AG04450 (cell line): ENCODE measurements at places on chromosomes 6 and 20.
A peak's percentile ranks its signal among the peaks of the same experiment; 100 is the strongest.

GRCh38 chr6:16320533-16321340, 82.3 kb downstream of the GMPR start:
- DNase-seq, result peak; percentile 60

DNA sequence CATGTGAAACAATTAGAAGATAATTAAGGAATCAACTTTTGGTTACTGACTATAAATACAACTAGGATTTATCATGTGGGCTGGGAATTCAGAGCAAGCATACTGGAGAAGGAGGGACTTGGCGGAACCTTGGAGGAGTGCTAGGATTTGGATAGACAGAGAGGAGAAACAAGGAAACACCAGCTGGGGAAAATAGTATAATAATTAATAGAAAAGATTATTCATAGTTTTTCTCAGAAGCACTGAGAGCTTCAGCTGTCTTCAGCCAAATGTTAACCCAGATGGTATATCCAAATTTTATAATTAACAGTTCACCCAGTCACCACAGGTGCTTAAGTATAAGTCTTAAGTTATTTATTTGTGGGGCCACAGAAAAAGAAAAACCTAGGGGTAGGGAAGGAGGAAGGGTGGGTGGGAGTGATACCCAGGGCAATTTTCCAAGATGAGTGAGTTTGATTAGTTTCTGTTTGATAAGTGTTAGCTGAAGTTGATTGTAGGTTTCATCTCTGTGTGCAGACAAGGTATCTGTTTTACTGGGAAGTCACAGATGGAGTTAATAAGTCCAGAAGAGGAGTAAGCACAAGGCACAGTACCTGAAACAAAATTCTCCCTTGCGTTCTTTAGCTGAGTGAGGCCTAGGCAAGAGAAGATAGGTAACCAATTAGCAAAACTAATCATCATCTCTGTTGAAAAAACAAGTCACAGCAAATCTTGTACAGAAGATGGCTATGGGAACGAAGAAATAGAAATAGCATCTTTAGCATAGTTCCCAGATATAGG, 175.5 kb downstream of the TFAP2B start:
- DNase-seq, result no peak

DNA sequence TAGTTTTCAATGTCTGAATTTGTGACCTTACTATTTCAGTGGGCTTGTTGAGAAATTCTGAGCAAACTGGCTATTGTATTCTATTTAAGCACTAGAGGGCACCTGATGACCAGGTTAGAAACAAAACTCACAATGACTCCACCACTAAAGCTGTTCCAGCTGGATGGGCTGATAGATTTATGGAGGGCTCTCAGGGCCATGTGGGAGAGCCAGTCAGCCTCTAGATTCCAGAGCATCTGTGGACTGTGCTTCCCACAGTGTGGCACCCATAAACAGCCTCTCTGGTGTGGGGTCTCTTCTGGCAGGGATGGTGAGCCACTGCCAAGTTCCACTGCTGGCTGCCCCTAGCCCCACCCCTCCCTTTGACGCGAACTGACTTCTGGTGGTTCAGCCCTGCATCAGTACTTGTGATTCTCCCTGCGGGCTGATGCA, 29.2 kb downstream of the C6orf58 start:
- no peak for DNase-seq

DNA sequence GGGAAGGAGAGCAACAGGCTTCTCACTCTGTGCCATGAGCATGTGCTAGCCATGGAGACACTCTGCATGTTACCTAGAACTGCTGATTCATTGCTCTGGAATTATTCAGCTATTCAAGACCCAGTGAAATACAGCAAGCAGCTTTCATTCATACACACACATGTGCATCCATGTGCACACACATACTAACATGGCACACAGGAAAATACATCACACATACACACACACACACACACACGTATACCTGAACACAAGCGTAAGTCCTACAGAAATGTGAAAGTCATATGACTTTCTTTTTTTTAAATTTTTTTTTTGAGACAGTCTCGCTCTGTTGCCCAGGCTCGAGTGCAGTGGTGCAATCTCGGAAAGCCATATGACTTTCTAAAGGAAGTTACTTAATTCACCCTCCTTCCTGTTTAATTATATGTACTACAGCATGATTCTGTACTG, 108.2 kb upstream of the NFATC2 start:
- DNase-seq, result peak; percentile 36

GRCh38 chr20:49286689-49287551, 9.1 kb upstream of the ZNFX1 start:
- no peak for DNase-seq

- no peak for DNase-seq
These were observed 23.9 kb downstream of the MYH7B start for GRCh38 chr20:34979366-34980153.

GRCh38 chr20:11248011-11248409, 574.2 kb upstream of the JAG1 start:
- DNase-seq, result no peak

- no peak for DNase-seq
These were observed 394.3 kb downstream of the MAFB start for GRCh38 chr20:40294747-40295146.

DNA sequence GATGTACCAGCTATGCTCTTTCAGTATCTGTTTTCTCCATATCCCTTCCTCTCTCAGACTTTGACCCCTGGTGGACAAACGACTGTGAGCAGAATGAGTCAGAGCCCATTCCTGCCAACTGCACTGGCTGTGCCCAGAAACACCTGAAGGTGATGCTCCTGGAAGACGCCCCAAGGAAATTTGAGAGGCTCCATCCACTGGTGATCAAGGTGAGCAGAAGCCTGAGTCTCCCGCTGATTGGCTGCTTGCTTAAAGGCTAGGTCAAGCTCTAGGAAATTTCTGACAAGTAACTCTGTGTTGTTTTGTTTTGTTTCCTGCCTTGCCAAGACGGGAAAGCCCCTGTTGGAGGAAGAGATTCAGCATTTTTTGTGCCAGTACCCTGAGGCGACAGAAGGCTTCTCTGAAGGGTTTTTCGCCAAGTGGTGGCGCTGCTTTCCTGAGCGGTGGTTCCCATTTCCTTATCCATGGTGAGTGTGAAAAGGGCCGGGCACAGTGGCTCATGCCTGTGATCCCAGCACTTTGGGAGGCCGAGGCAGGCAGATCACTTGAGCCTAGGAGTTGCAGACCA, 28.6 kb downstream of the C6orf89 start:
- DNase-seq, result no peak

- no peak for DNase-seq
These were observed 103.1 kb upstream of the TBX18 start for GRCh38 chr6:84867521-84867920.

DNA sequence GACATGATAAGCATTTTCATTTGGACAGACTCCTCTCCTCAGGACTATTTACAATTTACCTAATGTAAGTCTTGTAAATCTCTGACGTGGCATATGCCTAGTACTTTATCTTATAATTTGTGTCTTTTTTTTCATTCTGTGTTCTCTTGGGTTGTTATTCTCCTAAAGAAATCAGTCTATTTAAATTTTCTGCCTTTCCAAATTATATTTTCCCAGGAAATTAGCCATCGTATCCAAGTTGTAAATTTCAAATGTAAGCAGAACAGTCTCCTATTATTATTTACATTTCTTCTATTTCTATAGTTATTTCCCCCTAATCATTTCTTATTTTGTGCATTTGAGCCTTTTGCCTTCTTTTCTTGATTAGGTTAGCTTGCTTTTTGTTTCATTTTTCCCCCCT, 17.5 kb upstream of the BCAS4 start:
- DNase-seq, result no peak

DNA sequence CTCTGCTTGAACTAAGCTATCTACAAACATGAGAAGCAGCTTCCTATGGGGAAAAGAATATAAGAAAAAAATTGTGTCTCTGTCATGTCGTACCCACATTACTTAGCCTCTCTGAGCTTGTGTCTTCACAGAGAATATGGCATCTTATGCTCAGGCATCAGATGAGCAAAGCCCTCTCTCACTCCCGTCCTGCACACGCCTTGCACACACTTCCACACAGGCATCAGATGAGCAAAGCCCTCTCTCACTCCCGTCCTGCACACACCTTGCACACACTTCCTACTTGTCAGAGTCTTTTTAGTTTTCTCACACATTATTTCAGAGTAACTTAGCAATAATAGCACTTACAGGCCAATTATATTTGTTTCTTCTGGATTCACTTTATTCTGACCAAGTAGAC, 79.0 kb upstream of the DUSP22 start:
- DNase-seq, result no peak

GRCh38 chr6:30834646-30835045, 49.7 kb upstream of the DDR1 start:
- DNase-seq, result no peak

GRCh38 chr20:17684077-17684888, 2.2 kb upstream of the RRBP1 start:
- no peak for DNase-seq

DNA sequence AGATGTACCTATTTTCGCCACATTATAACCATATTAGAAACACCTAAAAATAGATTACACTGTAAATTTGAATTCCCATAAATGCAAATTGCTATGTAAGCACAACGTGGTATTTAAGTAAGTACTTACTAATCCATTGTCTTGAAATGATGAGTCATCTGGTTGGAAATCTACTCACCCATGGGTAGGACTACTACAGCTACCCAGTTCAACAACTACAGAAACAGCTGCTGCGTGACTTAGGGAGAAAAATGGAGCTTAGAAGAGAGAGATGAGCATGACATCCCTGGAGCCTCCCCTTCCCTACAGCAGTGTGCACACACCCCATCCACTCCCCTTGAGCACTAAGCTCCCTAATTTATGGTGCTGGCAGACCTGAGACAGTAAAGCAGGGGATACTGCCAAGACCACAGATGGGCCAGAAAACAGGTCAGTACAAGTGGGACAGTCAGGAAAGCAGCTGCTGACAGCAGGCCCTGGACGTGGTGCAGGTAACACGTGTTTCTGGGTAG, 26.9 kb downstream of the RRAGD start:
- DNase-seq, result no peak

GRCh38 chr6:21263531-21264287, 329.8 kb upstream of the SOX4 start:
- DNase-seq, result no peak

DNA sequence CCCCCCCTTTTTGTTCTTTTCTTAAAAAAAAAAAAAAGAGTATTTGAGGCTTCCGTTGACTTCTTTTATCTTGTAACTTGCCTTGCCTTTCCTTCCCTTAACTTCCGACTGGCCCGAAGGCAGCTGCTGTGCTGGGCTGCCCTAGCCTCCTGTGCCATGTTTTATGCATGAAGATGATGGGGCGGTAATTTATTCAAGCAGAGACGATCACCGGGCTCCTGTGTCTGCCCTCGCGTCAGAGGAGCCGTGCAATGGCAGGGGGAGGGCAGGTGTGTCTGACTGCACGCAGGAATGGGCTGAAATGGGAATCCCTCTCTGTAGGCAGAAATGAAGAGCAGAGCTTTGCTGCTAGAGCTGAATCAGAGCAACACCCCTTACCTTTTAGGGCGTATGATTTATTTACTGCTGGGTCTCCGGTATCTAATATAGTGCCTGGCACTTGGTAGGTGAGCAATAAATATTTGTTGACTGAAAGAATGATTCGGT, 106.3 kb upstream of the RIPOR2 start:
- DNase-seq, result no peak

GRCh38 chr6:74057326-74057725, 361.3 kb downstream of the CD109 start:
- DNase-seq, result no peak

DNA sequence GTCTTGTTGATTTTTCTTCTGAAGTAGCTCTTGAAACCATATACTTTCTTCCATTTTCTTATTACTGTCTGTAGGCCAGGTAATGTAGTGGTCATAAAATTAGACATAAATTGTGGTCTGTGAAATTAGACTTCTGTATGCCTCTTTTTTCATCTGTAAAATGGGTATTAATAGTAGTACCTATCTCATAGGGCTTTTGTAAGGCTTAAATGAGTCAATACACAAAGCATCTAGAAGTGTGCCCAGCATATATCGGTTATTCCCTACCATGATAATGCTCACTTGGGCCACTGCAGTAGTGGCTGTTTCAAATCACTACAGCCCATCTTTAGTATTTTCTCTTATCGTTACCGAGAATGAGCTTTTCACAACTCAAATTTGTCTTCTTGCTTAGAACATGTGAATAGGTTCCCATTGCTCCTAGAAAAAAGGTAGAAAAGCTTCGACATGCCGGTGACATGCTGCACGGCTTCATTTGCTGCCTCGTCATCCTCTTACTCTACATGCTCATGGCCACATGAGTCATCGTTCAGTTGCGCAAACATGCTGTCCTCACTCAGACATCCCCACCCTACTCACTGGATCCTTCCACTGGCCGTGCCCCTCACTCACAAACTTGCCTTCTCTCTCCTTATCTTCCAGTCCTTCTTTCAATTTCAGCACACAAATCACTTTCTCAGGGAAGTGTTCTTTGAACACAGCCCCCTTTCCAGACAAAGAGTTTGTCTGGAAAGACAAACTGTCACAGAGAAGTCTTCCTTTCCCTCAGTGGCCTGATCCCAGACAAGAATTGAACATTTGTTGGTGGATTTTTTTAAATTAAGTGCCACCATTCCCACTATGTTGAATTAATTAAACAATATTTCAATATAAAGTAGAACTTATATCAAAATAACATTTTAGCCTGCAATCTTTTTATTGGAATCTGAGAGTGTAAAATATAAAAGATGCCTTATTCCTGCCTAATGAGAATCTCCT, 32.2 kb upstream of the ERVFRD-1 start:
- peak; percentile 26 for DNase-seq

GRCh38 chr6:125584468-125584939, 164.9 kb upstream of the HEY2 start:
- no peak for DNase-seq

DNA sequence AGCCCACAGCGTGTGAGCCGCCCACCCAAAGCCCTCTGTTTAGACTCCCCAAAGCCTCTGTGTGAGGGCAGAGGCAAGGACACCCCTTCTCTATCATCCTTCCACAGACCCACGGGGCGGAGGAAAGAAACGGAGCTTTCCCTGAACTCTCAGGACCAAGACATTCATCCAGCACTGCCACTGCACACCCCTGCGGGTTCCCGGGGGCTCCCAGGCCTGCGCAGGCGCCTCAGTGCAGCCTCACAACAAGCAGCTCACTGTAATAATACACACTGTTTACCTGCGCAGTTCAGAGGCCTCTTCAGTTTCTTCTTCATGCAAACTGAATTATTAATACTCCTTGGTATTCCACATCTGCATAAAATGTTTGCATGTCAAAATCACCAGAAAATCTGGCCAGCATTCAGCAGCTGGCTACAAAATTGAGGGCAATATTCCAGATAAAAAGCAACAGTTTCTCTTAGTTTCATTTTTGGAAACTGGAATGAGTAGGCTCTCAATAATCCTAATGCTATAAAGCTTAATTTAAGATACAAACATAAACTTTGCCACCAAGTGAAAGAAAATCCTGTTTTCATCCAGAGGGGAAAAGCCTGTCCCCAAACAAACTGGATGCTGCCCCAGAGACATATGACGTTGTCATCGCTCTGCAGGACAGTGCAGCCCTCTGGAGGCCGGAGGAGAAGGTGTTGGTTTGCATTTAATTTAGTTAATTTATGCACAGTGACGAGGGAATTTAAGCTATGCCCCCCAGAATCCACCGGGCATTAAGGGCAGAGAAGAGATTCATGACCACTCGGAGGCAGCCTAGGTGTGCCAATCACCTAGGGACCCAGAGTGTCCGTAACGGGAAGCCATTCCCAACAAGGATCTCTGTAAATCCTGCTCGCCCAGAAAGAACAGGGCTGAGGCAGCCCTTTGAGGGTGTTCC, 45.3 kb downstream of the NINL start:
- DNase-seq, result no peak

- no peak for DNase-seq
These were observed 34.6 kb downstream of the RNF146 start for GRCh38 chr6:127301199-127301700.

GRCh38 chr6:118558464-118559217, 10.5 kb downstream of the PLN start:
- DNase-seq, result no peak

GRCh38 chr20:62045118-62045517, 20.6 kb downstream of the TAF4 start:
- no peak for DNase-seq
